ENCODE measurements at places on chromosomes 6 and 20.

DNA sequence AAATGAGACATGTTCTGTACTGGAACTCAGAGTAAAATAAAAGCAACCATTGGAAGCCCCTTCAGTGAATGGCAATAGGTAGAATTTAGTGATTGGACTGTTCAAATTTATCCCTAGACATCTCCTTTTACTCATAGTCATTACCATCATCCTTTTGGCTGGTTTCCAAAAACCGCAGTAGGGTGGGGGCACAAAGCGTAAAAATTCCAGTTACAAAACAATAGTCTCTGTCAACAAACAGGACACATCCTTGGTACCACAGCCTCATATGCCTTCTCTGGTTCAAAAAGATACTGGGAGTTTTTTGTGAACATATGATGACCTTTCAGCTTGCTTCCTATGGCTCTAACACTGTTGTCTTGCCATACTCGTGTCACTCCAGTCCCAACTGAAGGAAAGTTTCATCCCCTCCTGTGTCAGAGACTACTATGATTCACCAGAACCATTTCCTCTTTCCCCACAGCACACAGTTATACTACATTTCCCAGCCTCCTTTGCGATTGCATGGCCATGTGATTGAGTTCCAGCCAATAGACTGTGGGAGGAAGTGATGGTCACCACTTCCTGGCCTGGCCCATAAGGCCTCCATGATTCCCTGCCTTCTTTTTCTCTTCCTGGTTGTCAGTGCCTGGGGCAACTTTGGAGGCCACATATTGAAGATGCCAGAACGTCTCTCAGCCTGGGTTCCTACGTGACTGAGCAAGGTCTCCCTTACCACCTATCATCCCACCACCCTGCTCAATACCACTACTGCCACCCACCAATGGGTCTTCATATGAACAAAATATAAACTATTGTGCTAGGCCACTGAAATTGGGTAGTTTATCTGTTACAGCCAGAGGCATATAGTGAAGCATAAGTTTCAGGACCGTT, 162.4 kb downstream of the ID4 start:
- DNase-seq: peak; percentile 85

DNA sequence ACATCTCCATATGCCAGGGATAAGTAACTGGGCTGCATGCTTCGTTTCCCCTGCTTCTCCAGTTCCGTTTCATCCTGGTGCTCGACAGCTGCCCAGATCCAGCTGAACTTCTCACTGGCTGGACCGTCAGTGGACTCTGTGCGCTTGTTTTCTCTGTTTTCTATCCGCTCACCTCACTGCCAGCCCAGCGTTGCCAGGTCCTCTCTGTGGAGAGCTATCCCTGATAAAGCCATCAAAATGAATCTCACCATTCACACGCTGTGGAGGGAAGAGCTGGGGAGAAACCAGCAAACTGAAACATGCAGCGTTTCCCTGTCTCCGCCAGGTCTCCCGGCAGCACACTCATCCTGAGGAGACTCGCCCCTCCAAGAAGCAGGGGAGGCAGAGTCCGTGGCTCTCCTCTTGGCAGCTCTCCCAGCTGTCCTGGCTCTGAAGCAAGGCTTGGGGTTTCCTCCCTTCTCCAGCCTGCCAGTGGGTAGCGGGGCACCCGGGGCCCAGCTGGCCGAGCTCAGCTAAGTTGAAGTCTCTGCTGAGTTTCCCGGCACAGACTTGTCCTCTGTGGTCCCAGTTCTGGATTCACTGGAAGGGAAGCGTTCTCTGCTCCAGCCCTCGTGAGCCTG, 160.9 kb downstream of the DTNBP1 start:
- DNase-seq: no peak

GRCh38 chr6:119065382-119065781, 13.1 kb downstream of the FAM184A start:
- no peak for DNase-seq

DNA sequence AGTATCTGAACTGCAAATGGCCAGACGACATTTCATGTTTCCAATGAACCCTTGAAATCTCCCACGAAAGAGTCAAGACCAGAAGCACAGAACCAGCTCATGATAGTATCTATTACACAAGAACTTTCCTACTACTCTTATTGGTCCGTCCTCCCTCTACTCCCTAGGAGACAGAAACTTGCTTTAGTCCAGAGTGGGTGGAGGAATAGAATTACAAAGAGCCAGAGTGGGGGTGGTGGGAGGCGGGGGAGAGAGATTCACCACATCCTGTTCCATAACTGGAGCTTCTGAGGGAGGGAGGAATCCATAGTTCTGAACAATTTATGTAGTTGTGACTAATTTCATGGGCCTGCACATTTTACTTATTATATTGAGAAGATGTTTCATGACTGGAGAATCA, 18.5 kb upstream of the WFDC10A start:
- DNase-seq: no peak

- DNase-seq: no peak
These were observed 19.0 kb upstream of the STX11 start for GRCh38 chr6:144131248-144131709.

GRCh38 chr6:56552187-56553130, 90.2 kb downstream of the DST start:
- no peak for DNase-seq

DNA sequence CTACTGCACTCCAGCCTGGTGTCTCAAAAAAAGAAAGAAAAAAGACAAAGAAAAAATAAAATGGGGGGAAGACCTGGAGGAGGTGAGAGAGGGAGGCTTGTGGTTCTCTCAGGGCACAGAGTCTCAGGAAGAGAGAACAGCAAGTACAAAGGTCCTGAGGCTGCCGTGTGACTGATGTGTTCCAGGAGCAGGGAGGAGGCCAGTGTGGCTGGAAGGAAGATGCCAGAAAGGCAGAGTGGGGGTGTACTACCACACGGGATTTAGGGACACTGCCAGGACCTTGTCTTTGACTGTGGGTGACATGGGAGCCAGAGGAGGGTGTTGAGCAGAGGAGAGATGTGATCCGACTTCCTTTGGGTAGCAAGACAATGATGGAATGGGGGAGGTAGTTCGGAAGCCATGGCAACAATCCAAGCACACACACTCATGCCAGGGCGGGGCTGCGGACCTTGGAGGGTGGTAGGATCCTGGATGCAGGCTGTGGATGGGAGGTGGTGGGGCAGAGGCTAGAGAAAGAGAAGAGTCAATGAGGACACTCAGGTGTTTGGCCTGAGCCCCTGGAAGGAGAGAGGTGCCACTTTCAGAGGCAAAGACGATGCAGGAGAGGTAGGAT, 136.4 kb upstream of the PTPN1 start:
- no peak for DNase-seq

DNA sequence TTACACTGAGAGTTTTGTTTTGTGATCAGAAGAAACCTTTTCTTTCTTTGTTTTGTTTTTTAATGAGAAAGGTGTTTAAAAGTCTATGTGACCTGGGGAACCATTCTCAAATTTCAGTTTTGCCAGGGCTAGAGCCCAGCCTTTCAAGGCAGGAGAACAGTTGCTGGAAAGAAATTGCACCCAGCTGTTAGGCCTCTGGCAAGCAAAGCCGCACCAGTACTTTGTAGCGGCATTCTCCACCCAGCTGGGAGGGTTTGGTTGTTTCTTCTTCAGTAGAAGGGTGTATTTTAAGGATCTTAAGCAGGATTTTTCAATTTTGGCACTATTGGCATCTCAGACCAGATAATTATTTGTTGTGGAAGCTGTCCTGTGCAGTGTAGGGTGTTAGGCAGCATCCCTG, 16.6 kb upstream of the MAPK13 start:
- no peak for DNase-seq

GRCh38 chr6:30378290-30378937, 33.5 kb downstream of the RPP21 start:
- DNase-seq: no peak

- DNase-seq: no peak
These were observed 65.8 kb downstream of the E2F3 start for GRCh38 chr6:20467437-20467836.

DNA sequence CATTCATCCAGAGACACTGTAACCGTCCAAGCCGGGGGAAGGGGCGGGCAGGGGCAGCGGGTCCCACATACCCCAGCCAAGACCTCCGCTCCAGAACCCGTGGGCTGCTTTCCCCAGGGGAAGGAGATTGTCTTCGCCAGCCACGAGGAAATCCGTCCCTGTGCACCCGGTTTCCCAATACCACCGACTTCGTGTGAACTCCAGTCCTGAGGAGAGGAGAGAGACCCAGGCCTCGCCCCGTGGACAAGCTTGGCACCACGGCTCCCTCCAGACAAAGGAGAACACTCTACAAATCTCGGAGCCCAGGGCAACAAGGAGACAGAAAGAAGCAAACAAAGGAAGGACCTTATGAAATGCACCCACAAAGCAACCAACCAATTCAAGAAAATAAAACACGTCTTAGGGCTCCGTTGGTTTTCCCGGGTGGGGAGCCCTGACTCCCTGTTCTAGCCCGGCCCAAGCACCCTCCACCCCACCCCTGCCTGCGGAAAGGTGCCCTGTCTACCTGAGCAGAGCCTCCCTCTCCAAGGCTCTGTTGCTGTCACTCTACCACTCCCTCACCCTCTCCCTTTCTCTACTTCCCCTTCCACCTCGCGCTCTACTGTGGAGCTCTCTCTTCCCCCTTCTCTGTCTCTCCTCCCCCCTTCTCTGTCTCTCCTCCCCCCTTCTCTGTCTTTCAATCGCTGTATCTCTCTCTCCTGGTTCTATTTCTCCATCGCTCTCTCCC, 1382.8 kb upstream of the DEFB115 start:
- DNase-seq: no peak

GRCh38 chr6:88662163-88662580, 301.2 kb downstream of the RNGTT start:
- no peak for DNase-seq

GRCh38 chr6:36029464-36029863, 1.9 kb downstream of the MAPK14 start:
- peak; percentile 32 for DNase-seq

DNA sequence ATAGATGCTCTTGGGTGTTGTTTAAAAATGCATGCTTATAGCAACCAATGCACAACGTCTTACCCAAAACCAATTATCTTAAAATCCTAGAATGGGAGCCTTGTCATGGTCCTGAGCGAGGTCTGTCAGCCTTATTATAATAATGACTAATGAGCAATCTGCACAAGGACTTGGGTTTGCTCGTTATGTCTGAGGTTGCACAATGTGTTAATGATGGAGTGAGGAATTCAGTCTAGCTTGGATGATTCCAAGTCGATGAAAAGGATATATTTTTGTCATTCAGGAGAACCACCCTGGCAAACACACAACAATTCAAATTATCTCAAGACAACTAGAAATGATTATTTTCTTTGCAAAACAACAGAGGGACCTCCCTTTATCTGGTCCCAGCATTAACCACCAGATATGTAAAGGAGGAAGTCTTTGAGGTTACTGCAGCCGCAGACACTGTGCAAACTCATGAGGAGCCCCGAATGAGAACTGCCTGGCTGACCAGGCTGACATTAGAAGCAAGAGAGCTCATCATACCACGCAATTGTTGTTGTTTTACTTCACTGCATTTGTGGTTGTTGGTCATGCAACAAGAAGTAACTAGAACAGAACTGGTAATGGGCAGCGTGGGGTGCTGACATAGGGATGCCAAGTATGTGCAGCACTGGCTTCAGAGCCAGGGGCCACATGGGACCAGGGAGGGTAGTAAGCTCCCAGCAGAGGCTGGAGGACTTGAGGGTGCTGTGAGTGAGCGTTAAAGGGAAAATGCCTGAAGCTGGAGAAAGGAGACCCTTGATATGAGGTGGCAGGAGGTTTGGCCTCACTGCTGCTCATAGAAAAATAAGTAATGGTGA, 488.3 kb downstream of the CDH26 start:
- no peak for DNase-seq

- DNase-seq: no peak
These were observed 236.8 kb downstream of the PACRG start for GRCh38 chr6:162964488-162965140.

- no peak for DNase-seq
These were observed 61.0 kb downstream of the LYRM4 start for GRCh38 chr6:5199702-5200101.

DNA sequence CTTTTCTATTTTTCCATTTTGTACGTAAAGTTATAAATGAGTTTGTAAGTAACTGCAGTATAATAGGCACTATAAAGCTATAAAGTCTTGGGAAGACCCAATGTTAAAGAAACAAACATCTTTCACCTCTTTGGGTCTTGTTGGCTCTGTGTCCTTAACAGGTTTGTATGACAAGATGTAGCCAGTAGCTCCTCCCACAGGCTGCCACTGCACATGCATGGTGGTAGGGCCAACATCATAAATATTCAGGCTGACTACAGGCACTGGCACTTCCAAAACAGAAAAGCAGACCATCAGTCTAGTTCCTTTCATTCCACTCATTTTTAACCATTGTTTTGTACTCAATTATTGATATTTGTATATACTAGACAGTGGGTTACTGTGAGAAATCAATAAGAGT, 59.9 kb downstream of the COL12A1 start:
- no peak for DNase-seq

- DNase-seq: no peak
These were observed 47.8 kb upstream of the GATA5 start for GRCh38 chr20:62523473-62524203.

DNA sequence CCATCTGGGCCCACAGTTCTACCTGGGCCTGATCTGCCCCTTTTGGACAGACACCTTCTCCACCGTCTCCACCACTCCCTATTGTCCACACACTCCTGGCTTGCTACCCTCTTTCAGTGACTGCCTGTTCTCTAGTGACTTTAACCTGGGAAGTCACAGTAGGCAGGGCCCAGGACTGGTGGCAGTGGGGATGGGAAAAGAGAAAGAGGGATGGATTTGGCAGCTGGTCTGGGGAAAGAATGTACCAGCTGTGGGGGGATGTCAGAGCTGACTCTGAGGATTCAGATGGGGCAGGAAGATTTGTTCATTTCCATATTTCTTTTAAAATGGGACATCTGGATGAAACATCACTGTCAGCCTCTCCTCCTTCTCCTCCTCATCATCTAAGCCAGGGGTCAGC, 85.5 kb downstream of the SULF2 start:
- DNase-seq: no peak

- DNase-seq: no peak
These were observed 15.6 kb upstream of the CMTR1 start for GRCh38 chr6:37417393-37417792.

DNA sequence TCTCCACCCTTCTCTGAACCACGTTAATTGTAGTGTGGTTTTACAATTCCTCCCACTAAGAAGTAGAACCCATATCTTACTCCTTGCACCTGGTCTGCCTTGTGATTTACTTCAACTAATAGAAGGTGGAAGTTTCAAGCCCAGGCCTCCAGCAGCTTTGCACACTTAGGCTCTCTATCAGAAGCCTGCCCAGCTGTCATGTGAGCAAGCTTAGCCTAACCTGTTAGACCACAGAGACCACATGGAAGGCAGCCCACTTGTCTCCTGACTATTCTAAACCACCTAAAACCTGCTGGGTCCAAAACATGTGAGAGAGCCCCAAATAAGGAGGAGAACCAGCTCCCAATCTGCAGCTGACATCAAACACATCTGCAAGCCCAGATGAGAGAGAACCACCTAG, 127.6 kb upstream of the BTBD3 start:
- no peak for DNase-seq
